ENCODE measurements at places on chromosomes 6 and 20.

- DNase-seq, result no peak
Measured at GRCh38 chr20:45019762-45020123, 53.4 kb downstream of the STK4 start.

GRCh38 chr6:32290886-32291450, 67.1 kb upstream of the NOTCH4 start:
- no peak for DNase-seq

DNA sequence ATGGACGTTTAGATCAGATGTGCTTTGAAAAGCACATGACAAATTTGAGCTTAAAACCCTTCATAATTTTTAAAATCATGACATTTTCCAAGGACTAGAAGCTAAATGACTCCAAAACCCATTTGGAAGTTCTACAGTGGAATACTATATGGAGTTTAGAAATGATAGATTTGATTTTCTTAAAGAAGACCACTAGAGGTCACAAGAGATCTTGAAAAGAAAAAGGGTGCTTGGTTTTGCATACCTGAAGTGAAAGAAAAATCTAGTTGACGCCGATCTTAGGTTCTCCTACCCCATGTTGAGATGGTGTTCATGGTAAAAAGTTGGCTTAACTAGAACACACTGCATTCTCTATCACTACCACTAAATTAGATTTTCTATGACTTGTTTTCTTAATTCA, 31.5 kb downstream of the CFAP61 start:
- DNase-seq, result peak; percentile 29

GRCh38 chr20:35828434-35828833, 56.6 kb downstream of the PHF20 start:
- no peak for DNase-seq

DNA sequence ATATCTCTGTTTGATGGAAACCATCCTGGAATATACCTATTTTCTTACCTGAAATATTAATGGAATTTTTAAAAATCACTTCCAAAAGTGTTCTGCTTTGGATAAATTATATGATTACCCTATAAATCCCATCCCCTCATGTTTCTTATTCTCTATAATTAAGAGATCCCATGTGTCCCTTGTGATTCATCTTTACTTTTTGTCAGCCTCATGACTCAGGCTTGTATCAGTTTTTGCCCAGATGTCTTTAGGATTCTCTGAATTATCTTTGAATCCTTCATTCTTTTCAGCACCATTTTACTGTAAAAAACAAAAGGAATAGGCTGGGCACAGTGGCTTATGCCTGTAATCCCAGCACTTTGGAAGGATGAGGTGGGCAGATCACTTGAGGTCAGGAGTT, 804.5 kb upstream of the CITED2 start:
- no peak for DNase-seq

DNA sequence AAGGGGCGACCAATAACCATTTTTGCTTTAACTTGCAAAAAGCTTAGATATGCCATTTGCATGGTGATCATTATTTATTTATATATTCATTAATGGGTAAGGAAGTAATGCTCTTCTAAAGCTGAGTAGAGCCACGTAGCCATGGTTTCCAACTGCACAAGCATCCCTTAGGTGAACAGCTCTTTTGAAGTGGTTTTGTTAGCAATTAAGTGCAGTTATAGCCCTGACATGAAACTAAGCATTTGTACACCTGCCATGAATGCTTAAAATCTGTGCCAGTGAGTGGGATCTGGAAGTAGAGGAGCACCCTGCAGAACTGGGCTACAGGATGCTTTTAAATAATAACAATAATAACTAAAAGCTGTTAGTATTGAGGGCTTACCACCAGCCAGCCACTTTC, 19.1 kb downstream of the TRAF3IP2 start:
- DNase-seq, result no peak

DNA sequence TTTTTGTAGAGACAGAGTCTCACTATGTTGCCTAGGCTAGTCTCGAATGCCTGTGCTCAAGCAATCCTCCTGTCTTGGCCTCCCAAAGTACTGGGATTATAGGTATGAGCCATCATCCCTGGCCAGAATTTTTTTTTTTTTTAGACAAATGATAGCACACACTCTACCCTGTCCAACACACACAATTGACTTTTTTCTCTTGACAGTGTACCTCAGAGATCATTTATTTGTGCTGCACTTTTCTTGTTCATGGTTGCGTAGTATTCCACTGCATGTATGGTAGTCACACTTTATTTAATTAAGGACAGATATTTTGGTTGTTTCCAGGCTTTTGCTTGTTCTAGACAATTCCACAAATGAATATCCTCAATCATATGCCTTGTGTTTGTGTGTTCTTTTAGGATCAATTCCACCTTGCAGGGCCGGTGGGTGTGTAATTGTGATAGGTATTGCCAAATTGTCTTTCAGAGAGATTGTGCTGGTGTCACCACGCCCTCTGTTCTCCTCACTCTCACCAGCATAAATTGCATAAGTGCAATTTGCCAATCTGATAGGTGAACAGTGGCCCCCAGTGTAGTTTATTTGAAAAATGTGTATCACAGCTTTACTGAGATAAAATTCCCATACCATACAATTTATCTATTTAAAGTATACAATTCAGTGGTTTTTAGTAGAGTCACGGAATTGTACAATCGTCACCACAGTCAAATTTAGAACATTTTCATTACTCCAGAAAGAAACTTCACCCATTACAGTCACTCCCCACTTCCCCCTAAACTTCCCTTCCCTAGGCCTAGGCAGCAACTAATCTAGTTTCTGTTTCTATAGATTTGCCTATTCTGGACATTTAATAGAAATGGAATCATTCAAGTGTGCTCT, 20.1 kb downstream of the SRC start:
- peak; percentile 63 for DNase-seq

- peak; percentile 9 for DNase-seq
Measured at GRCh38 chr6:168272415-168273325, 46.9 kb downstream of the DACT2 start.

DNA sequence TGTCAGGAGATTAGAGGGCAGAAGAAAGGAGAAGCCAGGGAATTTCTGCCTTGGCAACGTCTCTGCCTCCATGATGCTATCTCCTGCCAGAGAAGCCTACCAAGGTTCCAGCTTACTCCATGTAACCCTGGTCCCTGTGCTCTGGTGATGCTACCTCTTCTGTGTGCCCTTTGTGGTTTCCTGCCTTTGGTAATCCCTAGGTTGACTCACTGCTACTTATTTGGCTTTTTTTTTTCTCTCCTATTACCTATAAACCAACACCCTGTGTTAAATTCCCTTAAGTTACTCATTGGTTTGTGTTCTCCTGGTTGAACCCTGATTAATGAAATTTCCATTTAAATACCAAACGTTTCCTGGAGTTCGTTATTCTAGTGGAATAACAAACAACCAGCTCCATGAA, 527.8 kb upstream of the FLRT3 start:
- no peak for DNase-seq

- DNase-seq, result no peak
Measured at GRCh38 chr6:20696676-20697075, 162.4 kb downstream of the CDKAL1 start.

- no peak for DNase-seq
Measured at GRCh38 chr6:129248946-129249345, 366.0 kb downstream of the LAMA2 start.

GRCh38 chr20:10609276-10609675, 64.5 kb downstream of the JAG1 start:
- no peak for DNase-seq

DNA sequence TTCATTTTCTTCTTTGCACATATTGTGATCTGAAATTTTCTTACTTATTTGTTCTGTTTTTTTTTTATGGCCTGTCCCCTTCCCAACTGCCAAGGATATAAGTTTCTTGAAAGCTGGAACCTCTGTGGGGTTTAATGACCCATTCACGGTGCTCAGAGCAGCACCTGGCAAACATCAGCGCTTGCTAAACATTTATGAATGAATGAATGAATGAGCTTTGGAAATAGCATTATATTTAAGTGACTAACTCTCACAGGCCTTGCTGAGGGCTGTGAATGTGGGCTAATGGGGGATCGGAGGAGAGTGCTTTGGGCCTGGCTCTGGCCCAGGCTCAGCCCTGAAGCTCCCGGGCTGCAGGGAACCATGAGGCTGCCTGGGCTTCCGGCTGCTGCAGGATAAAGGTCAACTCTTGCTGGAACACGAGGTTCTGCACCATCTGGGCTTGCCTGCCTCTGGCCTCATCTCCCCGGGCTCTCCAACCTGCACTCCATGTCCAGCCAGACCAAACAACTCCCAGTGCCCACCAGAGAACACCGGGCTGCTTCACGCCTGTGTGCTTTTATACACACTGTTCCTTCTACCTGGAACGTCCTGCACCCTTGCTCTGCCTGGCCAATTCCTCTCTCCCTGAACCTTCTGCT, 14.6 kb upstream of the ARMC12 start:
- no peak for DNase-seq

GRCh38 chr6:33694401-33694931, 17.0 kb downstream of the UQCC2 start:
- peak; percentile 87 for DNase-seq

DNA sequence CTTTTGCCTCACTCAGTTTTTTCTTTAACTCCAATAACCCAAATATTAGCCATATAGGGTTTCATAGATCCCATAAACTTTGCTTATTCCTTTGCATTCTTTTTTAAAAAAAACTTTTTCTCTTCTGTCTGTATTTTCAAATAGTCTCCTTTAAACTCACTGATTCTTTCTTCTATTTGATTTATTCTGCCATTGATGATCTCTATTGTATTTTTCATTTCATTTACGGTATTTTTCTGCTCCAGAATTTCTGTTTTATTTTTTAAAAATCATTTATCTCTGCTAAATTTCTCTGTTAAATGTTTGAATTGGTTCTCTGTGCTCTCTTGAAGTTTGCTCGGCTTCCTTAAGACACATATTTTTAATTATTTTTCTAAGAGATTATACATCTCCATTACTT, 573.3 kb upstream of the MAN1A1 start:
- no peak for DNase-seq

- DNase-seq, result no peak
Measured at GRCh38 chr20:36565520-36565919, 7.9 kb upstream of the TGIF2 start.

DNA sequence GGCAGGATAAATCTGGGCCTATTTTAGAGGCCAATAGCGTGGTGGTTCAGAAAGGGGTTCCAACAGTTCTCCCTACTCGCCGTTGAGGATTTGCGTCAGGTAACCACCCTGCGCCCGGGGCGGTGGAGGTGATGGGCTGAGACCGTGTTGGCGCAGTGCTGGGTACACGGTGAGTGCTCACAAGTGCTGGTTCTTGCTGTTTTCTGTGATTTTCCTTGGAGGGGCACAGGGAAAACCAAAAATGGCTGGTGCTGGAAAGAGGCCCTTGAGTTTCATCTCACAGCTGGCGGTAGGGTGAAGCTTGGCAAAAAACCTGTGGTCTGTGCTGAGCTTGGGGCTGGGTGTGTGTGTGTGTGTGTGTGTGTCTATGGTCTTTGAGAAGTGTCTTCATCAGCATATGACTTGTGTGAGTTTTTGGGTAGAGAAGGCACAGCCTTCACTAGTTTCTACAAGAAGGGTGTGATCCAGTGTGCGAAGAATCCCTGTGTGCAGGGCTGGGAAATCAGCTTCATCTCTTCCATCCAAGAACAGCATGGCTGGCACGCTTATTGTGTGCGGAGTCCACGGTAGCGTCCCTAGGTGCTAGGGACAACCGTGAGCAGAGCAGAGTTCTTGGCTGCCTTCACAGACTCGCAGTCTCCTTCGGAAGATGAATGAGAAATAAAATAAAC, 35.3 kb upstream of the SCRT2 start:
- DNase-seq, result no peak

DNA sequence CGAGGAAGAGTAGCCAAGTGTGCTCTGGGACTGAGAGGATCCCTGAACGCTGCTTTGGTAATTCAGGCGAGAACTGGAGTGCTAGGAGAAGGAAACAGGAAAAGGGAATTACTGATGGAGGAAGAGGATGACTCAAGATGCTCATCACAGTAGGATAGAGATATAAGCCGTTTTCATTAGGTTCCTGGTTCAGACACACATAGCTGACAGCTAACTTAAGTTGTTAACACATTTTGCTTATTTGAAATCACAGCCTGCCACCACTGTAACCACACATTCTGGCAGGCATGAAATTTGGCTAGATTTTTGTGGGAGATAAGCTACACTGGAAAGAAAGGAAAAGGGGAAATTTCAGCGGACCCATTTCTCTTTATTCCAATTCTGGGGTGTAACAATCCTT, 138.2 kb upstream of the SLC22A16 start:
- DNase-seq, result no peak

DNA sequence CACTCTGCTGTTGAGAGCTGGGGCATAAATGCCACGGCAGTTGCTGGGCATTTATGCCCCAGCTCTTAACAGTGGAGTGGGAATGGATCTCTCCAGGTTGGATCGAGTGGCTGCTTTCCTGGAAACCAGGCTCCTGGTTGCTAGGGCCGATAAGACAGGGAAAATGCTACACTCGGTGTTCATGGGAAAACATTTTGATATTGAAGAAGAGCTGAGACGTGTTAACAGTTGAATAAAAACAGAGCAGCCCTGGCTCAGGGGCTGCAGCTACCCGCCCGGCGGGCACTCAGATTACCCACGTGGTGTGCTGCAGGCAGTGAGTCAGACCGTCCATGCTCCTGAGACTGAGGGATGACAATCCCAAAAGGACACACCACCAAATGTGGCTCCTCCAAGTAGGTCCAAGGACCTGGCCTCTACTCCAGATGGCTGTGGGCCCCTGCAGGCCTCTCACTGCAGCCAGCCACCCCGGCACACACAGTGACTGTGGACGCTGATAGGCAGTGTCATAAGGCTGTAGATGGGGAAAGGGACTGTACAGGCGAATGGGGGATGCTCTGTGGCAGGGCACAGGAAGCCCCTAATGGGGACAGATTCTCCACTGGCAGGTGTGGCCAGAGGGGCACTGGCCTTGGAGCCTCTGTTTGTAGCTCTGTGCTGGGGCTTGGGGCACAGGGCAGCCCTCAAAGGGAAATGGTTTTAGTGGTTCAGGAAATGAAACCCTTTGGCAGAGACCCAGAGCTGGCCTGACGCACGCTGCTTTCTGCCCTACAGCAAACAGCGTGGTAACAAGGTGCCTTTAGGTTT, 237.8 kb downstream of the LY86 start:
- DNase-seq, result peak; percentile 76

DNA sequence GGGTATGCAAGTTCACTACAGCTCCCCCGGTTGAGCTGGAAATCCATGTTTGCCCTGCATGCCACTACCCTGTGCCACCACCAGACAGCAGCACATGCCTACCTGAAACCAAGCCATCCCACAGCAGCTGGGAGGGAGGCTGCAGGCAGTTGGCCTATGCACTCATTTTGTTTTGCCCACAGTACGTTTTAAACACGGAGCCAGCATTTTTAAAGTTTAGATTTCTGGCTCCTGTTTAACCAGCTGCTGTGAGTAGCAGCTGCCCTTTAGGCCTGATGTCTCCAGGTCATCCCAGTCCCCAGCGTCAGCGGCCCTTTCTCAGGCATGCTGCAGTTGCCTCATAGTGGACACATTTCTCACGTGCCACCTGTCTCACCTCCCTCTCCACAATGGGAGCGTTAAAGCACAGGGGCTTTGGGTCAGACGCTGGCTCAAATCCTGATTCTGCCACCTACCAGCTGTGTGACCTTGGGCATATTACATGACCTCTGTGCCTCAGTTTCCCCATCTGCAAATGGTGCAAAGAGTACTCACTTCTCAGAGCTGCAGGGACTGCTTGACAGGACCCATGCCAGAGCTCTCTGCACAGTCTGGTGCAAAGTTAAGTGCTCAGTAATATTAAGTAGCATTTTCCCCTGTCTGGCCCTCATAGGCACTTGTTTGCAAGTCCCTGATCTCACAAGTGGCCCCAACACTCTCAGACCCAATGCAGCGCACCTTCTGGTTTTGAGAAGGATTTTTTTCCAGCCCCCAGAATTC, 8.2 kb upstream of the UBE2V1 start:
- peak; percentile 90 for DNase-seq
